Astrocyte (in vitro differentiated cells and primary cell): ENCODE measurements at places on chromosomes 12 and 14. TPM values are rescaled to one million over a fixed set of nuclear protein-coding genes. Genes with fewer than 3 reads are reported as not detected.
A peak's percentile ranks its signal among the peaks of the same experiment; 100 is the strongest.

- DNase-seq, result peak; percentile 89
Observed at GRCh38 chr12:98644712-98645571, at the start of the genes APAF1 and IKBIP. Gene APAF1, plus strand, starts transcription at chr12:98645290. Its CDS starts 3,070 bp downstream, at chr12:98648360. Gene IKBIP, minus strand, starts transcription at chr12:98644788. Its CDS starts 87 bp downstream, at chr12:98644701.

GRCh38 chr12:38448991-38449390 lies 132.4 kb downstream of the ALG10B start:
- no peak for DNase-seq

PTGER2 gene
- total RNA-seq, result 0.26 TPM in 1 of 2 replicates, not detected in the other

- DNase-seq, result no peak
Observed at GRCh38 chr12:16608946-16609539, 3.1 kb upstream of the LMO3 start.

- DNase-seq, result no peak
Observed at GRCh38 chr12:106048676-106049075, 90.1 kb downstream of the NUAK1 start.

DNA sequence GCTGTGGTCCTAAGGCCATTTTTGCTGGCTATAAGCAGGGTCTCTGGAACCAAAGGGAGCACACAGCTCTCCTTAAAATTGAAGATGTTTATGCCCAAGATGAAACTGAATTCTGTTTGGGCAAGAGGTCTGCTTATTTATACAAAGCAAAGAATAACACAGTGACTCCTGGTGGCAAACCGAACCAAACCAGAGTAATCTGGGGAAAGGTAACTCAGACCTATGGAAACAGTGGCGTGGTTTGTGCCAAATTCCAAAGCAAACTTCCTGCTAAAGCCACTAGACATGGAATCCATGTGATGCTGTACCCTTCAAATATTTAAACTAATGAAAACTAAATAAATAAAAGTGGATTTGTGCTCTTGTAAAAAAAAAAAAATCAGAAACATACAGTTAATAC lies 29.6 kb upstream of the BICDL1 start:
- DNase-seq, result no peak
